Stimulated activated CD8-positive, alpha-beta memory T cell treated with anti-CD3 and anti-CD28 coated beads, Interleukin-2, amount 100 ng/mL, for 48 hours (primary cell): ENCODE measurements at places on chromosomes 1 and 21.

DNA sequence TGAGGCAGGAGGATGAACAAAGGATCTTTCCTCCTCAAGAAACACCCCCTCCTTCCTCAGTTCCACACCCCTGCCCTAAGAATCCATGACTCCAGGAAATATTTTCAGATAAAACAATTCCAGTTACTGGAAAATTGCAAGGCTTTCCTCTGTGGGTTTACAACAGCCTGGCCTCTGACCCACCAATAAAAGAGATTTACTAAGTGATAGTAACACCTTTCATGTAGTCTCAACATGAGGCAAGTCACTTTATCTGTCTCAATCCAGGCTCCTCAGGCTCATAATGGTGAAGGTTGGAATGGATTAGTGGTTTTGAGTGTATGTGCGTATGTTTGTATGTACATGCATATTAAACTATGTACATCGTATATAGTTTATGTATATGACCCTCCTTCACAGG is 71.4 kb upstream of the PPP2R5A start:
- DNase-seq = no peak

GRCh38 chr1:21531241-21531640 is 22.0 kb downstream of the ALPL start:
- no peak for DNase-seq

DNA sequence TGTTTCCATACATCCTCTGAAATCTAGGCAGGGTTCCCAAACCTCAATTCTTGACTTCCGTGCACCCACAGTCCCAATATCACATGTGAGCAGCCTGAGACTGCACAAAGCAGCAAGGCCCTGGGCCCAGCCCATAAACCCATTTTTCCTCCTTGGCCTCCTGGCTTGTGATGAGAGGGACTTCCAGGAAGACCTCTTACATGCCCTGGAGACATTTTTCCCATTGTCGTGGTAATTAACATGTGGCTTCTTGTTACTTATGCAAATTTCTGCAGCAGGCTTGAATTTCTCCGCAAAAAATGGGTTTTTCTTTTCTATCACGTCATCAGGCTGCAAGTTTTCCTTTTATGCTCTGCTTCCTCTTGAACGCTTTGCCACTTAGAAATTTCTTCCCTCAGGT is 3.3 kb upstream of the PIGK start:
- DNase-seq = no peak

DNA sequence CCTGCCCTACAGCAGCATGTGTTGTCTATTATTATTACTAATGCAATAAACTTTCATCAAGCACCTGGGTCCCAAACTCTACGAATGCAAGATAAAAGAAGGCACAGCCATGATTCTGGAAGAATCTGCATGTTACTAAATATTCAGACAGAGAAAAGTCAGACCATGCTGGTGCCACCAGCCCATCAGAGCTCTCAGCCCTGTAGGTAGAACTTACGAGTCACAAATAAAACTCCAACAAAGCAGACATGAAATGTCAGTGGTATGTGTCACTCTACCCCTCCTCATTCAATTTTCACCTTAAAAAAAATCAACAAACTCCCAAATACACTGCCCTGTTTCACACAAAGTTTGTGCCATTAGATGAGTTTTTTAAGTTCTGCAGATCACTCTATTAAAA is 62.4 kb upstream of the TIAM1 start:
- no peak for DNase-seq

DNA sequence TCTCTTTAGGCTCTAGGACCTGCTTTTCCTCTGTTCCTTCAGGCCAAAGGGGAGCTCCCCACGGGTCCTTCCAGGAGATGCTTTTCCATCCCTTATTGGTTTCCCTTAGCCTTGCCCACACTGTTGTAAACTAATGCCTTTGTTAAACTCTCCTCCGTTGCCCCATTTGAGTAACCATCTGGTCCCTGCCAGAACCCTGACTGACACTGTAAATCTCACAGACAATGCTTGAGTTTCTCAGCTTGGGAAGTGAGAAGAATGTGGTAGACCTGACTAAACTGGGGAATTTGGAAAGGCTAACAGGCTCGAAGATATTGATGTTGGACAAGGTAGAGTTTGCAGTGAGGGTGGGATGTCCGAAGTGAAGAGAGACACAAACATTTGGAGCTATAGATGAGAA is 11.4 kb downstream of the AKNAD1 start:
- DNase-seq = no peak

DNA sequence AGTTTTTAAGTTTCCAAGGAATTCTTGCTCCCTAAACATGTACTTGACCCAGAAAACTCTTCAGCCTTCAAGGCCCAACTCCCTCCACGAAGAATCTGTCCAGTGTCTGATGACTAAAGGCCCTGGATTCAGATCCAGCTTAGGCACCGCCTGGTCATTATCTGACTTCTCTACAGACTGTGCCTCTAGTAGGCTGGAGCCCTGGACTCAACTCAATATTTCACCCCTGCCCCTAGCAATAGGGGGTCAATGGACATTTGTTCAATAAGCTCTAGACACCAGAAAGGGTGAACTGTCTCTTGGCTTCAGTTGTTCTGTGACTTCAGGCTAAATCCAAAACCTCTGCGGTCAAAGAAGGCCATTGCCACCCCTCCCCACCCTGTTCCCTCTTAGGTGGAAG is 34.5 kb downstream of the NUAK2 start:
- DNase-seq = no peak

DNA sequence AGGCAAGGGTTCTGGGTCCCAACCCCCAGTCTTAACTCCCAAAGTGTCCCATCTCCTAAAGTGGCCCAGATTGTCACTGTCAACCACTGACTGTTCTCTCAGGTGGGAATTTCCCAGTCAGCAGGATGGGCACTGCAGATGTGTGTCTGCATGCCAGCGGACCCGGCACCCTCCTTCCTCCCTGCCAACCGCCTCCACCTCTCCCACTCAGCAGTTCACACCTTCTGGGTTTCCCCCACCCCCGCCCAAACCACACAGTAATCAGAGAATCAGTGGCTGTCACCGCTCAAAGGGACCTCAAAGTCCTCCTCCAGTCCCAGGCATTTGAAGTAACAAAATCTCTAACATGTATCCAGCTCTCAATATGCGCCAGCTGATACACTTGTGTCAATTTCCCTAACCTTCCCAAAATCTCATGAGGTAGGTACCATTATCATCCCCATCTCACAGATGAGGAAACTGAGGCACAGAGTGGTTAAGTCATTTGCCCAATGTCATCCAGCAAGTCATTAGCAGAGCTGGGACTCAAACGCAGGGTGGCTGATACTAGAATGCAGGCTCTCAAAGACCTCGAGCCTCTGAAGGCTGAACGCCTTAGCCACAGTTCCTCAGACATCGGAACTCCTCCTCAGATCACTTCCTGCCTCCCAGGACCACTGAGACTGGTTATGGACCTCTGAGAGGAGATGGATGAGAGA is 4.8 kb downstream of the RUNX3 start:
- DNase-seq = peak; percentile 74

DNA sequence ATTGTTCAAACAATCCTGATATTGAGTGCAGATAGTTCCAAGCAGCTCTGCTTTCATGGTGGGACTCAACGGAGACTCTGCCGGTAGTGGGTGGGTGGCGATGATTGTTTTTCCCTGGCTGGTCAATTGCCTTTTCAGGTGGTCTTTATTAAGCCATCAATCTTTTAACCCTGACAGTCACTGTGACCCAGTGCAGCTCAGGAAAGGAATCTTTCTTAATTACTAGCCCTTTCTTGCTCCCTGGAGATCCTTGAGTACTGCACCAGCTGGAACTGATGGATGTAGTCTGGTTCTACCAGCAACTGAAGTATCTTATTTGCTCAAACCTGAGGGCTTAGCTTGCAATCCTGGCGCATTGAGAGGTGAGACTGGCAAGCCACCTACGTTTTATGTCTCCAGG is 196.4 kb downstream of the PLPP3 start:
- DNase-seq = no peak

DNA sequence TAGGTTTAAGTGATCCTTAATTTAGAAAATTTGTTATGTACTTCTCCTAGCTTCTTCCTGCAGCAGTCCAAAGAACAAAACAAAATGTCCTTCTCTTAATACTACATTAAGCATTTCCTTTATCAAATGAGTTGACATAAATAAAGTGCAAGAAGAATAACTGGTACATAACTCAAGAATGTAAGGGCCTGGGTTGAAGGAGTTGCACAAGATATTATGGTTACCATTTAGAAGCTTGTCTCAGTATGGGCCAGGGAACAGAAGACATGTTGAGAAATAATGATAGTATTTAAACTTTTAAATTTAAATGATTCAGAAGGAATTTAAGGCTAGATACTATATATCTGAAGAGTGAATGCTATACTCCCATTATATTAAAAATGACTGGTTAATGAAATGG is 23.5 kb downstream of the SUCO start:
- no peak for DNase-seq

- no peak for DNase-seq
Observed at GRCh38 chr1:97630948-97631347, 289.9 kb downstream of the DPYD start.

- DNase-seq = no peak
Observed at GRCh38 chr1:110673805-110674336, 869 bp downstream of the KCNA3 start.

DNA sequence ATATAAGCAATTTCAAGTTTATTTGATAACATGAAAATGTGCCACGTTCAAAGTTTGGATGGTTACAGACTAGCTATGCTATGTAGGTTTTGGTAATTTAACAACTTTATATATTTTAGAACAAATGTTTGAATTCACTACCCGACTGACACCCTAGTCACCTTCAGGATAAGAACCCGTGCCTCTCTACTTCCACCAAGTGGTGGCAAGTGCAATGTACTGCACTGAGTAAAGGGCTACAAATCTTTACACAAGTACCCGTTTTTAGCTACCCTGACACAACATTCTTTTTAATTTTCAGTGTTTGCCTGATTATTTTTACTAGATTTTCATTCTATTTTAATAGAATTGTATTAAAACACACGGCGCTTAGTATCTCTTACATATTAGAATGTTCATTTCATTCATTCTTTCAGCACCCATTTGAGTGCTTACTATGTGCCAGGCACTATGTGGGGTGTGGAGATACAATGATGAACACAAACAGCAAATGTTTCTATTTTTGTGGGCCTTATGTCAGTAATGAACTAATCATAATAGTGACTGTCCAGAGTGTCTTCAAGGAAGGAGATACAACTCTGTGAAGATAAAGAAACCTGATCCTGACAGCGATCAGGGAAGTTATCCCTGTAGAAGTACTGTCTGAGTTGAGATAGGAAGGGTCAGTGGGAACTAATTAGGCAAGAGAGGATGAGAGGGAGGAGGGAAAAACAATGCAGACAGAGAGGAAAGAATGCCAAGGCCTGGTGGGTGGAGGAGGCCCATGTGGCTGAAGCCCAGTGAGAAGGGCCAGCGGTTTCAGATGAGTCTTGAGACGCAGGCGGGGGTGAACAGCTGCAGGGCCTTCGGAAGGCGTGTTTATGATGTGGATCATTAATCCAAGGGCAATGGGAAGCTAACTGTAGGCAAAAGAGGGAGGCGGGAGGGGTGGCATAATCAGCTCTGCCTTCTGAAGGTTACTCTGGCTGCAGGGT is 3.8 kb downstream of the LCA5L start:
- DNase-seq = no peak

DNA sequence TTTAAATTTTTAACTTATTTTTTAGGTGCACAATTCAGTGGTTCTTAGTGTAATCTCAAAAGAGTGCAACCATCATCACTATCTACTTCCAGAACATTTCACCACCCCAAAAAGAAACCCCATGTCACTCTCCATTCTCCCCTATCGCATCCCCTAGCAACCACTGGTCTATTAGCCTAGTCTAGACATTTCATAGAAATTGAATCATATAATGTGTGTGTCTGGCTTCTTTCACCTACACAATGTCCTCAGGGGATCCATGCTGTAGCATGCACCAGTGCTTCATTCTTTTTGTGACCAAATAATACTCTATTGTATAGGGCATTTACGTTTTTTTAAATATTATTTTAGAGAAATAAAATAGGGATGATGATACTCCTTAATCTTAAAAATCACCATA is 64.7 kb downstream of the JAK1 start:
- DNase-seq = no peak

DNA sequence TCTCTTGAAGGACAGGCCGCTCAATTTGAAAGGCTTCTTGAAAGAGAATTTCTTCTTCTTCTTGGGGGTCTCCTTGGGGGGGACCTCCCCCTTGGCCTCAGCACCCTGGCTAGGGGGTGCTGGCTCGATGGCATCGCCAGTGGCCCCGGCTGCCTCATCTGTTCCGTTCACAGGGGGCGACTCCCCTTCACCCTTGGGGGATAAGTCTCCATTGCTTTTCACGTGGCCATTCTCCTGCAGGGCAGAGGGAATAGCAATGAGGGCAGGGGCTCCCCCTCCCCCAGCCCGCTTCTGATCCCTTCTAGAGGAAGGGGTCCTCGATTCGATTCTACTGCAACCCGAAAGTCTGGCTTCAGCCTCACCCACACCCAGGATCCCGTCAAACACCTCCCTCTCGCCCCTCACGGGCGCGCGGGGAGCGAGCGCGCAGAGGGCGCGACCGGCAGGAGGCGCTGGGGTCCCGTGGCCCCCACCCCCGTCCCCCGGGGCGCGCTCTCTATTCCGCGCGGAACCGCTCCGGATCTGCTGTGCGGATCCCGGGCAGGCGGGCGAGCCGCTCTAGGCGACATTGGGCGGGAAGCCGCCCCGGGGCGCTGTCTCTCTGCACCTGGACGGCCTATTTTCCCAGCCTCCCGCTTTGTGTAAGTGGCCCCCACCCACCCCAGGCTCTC is 1.0 kb downstream of the MARCKSL1 start:
- no peak for DNase-seq

GRCh38 chr1:212315184-212315583 is 30.0 kb downstream of the PPP2R5A start:
- DNase-seq = no peak

DNA sequence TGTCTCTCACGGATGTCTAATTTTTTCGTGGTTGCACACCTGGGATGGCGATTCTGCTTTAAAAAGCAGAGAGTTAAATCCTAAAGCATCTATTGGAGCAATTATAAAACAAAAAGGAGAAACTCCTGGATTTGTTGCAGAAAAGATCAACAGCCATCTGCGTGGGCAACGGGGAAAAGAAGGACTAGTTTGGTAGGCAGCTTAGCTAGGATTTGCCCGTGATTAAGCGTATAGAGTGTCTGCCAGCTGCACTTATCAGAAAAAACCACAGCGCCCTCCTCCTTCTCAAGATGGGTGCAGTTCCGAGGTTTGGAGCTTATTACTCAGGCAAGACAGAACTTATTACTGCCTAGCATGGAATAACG is 526 bp upstream of the SLC25A24 start:
- peak; percentile 10 for DNase-seq

GRCh38 chr1:153262070-153262366 is 2.5 kb downstream of the LORICRIN start:
- DNase-seq = no peak
